ENCODE measurements at places on chromosomes 4 and X.

GRCh38 chrX:102745513-102745856, 24.9 kb downstream of the GPRASP3 start:
- no peak for DNase-seq

GRCh38 chrX:139538907-139539790, 8.6 kb downstream of the F9 start:
- no peak for DNase-seq

GRCh38 chr4:156969911-156970310, 1.7 kb downstream of the PDGFC start:
- DNase-seq: no peak

GRCh38 chr4:18127030-18127429, 105.5 kb upstream of the LCORL start:
- no peak for DNase-seq

- DNase-seq: no peak
These were observed 683.6 kb upstream of the TENM3 start for GRCh38 chr4:181559637-181560036.

DNA sequence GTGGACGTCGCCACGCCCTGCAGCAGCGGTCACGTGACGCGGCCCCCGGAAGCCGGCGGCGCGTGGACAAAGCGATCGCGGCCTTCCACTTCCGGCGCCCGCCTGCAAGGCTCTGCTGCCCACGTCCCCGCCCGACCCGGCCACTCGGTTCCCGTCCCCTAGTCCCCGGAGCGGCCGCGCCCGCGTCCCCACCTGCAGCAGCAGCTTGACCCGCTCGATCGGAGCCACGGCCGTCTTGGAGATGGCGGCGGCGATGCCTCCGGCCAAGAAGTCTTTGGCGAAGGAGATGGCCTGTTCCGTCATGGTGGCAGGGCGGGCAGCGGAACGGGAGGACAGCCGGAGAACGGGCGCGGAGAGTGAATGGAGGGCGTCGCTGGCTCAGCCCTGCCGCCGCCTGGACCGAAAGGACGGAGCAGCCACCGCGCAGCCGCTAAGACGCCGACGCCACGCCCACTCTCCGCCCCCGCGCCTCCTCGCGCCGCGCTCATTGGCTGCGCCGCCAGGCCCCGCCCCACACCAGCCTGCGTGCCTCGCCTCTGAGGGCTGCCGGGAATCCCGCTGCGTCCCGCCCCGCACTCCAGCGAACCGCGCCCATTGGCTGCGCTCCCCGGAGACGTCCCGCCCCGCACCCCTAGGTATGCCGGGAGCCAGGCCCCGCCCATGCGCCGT, at the start of gene SLC25A6:
TSS of gene SLC25A6 (minus strand) at position 407 of the 669 bp plus-strand sequence. CDS start at position 303, 104 bp downstream.
- peak; percentile 90 for DNase-seq

Data from skeletal muscle cell (primary cell).